ENCODE measurements at places on chromosomes 6 and 20.

DNA sequence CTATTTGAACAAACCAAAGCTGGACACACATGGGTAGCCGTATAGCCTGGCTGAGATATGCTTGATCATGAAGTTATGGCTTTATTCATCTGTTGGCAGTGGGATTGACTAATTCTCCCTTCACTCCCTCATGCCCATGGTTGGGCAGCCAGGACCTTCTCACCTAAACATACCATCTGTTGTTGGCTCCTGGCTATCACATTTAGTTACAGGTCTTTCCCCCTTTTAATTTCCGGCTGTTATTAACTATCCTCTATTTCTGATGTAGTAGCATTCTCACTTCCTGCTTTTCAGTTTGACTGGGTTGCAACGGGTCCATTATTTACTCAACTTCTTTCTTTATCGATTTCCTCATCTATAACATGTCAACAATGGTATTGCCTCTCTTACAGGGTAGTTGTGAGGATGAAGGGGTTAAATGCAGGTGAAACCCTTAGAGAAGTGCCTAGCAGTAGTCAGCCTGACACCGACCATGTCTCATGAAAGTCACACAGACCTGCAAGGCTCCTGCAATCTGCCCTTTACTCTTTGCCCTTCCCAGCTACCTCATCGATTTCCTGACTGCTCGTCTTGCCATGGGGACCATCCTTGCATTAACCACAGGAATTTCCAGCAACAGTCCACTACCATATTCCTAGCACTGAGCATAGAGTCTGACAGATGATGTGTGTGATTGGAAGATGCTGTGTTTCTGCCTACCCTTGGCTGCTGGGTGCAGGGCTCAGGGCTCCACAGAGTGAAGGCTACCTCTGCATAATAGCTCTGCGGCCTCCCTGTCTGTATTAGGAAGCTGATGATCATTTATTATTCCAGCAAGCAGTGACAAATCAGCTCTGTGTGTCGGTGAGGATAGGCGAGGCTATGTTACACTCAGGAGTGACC lies 42.2 kb downstream of the PPP1R14C start:
- no peak for DNase-seq

GRCh38 chr20:58235010-58235409 lies 6.6 kb upstream of the ANKRD60 start:
- DNase-seq, result no peak

GRCh38 chr6:12170351-12171092 lies 119.6 kb upstream of the EDN1 start:
- peak; percentile 23 for DNase-seq

GRCh38 chr6:116413357-116413756 lies 42.6 kb downstream of the DSE start:
- DNase-seq, result no peak

Data from iris pigment epithelial cell (primary cell).